Mucosa of gallbladder (tissue), 1 donor: ENCODE measurements at places on chromosomes 1 and 21. TPM values are rescaled to one million over a fixed set of nuclear protein-coding genes. Genes with fewer than 3 reads are reported as not detected.

DNA sequence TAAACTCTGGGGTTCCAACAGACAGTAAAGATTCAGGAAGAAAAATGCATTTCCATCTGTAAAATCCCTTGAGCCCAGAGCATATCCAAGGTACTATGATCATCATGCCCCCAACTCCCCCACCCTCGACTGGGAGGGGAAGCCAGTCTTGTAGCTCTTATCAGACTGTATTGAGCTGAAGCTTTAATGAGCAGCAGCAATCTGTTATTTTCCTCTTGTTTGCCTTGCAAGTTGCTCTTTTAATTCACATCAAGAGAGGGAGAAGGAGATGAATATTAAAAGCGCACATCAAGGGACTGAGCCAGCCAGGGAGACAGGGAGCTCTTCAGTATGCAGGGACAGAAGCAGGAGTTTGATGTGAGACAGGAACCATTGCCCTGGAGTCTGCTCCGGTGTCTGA is 52.5 kb upstream of the KCNA3 start:
- no peak for DNase-seq

DNA sequence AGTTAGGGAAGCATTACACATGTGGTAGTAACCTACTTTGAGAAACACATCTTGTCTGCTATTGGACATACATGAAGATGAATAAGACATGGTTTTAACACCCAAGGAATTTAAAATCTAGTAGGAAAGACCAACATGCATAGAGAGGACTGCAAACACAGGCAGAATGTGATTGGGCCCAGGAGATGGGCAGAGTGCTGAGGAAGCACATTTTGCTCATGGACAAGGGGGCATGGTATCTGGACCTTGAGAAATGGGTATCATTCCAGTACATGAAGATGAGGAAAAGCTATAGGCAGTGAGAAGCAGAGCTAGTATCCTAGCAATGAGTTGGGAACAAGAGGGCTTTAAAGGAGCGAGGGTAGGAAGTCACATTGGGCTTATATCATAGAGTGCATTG is 142.7 kb downstream of the SPATA46 start:
- no peak for DNase-seq

The TRIM58 gene
- total RNA-seq: 0.66 TPM

The CHIA gene
- total RNA-seq: 0.23 TPM

The PODN gene
- total RNA-seq: 250 TPM

DNA sequence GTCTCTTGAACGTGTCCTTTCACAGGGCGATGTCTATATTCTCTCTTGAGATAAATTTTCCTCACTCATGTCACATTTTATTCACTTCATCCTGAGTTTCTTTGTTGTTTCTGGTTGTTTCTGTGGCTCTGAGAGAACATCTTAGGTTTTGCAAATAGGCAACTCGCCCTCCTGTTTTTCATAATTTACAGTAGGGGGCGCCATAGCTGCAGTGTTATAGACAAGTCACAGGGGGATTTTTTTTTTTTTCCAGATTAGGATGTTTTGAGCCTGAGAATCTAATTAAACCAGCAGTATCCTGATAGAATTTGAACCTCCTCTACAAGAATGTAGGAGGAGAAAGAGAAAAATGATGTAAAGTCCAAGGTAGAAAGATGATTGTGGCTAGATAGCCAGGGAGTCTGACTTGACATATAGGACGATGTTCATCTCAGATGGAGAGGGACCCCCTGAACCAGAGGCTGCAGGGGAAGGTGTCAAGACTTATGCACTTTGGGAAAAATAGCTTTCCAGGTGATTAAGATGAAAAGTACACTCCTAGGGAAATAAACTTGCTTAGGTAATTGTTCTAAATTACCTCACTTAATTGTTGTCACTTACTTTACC is 76.3 kb downstream of the ZP4 start:
- DNase-seq: no peak

DNA sequence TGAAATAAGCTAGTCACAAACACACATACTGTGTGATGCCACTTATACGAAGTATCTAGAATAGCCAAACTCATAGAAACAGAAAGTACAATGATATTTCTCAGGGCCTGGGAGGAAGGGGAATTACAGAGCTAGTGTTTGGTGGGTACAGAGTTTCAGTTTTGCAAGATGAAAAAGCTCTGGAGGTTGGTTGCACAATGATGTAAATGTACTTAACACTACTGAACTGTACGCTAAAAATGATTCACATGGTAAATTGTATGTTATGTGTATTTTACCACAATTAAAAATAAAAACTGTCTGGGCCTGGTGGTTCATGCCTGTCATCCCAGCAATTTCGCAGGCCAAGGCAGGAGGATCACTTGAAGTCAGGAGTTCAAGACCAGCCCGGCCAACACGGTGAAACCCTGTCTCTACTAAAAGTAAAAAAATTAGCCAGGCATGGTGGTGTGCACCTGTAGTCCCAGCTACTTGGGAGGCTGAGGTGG is 15.3 kb upstream of the FHAD1 start:
- no peak for DNase-seq

DNA sequence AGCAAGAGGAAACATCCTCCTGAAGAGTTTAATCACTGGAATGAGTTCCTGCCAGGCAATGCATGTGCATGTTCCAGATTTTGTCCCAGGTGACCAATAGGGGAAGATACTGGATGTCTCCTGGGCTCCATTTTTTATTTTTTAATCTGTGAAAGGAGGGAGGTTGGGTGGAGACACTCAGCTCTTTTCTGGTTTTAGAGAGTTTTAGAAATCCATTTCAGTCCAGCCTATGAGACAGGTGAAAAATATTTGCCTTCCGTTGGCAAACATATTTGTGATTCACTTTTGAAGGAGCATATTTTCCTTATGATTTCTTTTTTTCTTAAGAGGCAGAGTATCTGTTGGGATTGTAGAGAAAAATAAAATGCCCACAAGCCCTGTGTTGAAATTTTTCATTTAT is 70.7 kb downstream of the ABCA4 start:
- no peak for DNase-seq

DNA sequence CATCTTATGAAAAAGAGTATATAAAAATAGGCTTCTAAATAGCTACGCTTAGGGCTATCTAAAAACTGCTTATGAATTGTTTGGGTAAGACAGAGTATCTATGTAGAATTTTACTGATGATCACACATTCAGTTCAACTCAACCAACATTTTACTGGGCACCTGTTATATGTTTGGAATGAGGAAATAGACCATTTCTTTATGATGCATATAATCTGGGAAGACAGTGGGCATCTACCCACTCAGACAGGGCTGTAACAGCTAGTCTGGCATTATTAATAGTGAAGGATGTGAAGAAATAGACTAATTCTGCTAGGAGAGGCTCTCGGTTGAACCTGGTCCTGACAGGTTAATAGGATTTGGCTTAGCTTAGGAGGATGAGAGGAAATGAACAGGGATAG is 56.9 kb downstream of the TIAM1 start:
- DNase-seq: no peak

- DNase-seq: no peak
Observed at GRCh38 chr1:223557130-223557475, 108.4 kb downstream of the CAPN8 start.

DNA sequence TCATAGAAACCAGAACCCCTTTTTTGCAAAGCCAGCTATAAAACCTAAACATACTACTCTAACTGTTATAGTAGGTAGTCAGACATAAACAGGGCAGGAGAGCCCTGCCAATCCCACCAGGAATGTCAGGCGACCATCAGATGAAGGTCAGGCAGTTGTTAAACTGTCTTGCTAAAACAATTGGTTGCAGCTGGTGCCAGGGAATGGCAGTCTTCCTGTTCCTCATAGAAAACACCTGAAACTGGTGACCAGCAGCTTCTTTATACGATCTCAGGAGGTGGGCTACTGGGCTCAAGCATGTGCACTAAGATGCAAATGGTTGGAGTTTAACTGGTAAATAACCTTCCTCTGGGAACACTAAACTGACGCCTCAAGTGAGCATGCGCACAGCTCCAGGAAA is 224.1 kb downstream of the COL11A1 start:
- DNase-seq: no peak

The SH3D21 gene
- 12.1 TPM for total RNA-seq

- no peak for DNase-seq
Observed at GRCh38 chr21:34640858-34641257, 25.9 kb upstream of the RCAN1 start.

- no peak for DNase-seq
Observed at GRCh38 chr1:43851561-43852338, 81.9 kb upstream of the ARTN start.

The FAM3B gene
- total RNA-seq: 43.1 TPM

DNA sequence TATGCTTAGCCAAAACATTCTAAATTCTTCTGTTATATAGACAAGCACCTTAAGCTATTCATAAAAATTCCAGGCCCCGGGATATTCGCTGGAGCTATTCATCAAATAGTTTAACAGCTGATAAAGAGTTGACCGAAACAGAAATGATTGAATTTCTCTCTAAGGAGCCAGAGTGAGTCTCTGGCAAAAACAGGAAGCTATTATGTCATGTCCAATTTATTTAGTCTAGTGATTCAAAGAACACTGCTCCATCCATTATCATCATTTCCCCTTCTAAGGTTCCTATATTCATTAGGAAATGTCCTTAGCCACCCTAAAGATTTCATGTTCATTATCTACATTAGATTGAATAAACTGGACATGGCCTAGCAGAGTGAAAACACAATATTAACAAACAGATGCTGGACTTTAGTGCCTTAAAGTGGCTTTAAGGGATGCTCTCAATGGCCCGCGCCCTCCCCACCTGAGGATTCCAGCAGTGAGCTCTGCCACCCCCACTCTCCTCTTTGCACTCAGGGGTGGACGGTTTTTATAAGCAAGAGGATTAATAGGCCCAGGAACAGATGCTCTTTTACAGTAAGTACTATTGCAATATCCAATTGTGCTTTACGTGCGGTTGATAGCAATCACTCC is 122.1 kb upstream of the RGS1 start:
- DNase-seq: no peak

The ZNF124 gene
- total RNA-seq: 34.2 TPM

- DNase-seq: no peak
Observed at GRCh38 chr1:27342778-27343638, 1.2 kb downstream of the SYTL1 start.

The PRAMEF7 gene
- not detected for total RNA-seq

- no peak for DNase-seq
Observed at GRCh38 chr1:68624233-68624632, 127.4 kb upstream of the DEPDC1 start.

DNA sequence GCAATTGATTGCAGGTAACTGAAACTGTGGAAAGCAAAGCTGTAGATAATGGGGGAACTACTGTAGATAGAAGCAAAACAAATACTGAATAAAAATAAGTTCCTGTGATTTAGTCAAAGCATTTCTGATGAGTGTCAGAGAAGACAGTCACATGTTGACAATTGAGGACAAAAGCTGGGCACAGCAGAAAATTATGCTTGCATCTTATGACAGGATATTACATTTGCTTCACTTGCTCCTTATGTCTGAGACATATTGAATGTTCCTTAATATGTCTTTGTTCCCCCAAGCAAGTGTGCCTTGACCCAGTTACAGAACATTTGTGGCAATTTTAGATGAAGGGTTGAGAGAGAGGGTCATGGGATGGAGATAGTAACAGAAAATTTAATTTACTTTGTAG is 526.0 kb upstream of the B3GALT2 start:
- DNase-seq: no peak

The FAM110D gene
- 2.8 TPM for total RNA-seq

The TPTE gene
- total RNA-seq: not detected

DNA sequence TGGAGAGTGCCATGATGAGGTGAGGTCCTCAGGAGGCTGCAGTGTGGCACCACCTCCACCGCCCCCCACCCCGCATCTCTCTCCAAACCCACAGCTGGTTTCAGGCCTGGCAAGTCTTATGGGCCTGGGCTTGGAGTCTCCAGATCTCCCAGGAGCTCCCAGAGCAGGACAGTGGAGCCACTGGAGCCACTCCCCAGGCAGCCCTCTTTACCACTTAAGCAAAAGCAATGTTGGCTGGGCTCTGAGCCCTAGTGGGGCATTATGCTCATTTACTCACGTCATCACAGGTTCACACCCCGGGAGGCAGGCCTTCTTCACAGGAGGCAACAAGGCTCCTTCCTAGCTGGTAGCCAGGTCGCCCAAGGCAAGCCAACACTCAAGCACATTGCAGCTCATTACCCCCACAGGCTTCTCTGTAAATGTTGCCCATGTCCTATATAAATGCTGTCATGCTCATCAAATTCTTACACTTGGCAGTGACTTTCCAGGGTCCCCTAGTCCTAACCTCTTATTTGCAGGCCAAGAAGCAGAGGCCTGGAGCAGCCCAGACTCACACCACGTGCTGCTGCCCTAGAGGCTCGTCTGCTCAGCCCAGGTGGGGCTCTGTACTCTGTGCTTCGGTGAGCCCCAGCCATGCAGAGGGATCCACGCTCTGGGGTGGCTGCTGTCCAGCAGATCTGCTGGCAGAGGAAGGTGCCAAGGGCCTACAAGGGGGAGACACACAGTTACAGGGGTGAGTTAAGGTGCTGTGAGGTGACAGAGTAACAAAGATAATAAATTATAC is 459.3 kb downstream of the MATN1 start:
- no peak for DNase-seq

DNA sequence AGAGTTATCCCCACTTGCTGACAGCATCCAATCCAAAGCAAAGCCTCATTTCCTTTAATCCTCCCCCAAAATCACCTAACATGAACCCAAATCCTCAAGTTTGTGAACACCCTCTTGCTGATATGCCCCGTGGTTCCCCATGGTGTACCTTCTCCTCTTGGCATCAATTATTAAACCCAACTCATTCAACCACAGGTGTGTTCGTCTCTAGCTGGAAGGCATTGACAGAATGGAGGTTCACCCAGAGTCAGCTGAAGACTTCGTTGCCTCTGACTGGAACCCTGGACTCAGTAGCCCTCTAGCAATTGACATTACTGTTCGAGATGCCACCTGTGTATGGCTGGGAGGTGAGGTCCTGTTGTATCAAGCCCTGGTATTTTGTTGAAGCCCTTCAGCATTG is 22.8 kb downstream of the SLC30A10 start:
- no peak for DNase-seq

The RAB3B gene
- 38.3 TPM for total RNA-seq

The NBPF10 gene
- 3.9 TPM for total RNA-seq

The ERO1B gene
- total RNA-seq: 62.1 TPM

DNA sequence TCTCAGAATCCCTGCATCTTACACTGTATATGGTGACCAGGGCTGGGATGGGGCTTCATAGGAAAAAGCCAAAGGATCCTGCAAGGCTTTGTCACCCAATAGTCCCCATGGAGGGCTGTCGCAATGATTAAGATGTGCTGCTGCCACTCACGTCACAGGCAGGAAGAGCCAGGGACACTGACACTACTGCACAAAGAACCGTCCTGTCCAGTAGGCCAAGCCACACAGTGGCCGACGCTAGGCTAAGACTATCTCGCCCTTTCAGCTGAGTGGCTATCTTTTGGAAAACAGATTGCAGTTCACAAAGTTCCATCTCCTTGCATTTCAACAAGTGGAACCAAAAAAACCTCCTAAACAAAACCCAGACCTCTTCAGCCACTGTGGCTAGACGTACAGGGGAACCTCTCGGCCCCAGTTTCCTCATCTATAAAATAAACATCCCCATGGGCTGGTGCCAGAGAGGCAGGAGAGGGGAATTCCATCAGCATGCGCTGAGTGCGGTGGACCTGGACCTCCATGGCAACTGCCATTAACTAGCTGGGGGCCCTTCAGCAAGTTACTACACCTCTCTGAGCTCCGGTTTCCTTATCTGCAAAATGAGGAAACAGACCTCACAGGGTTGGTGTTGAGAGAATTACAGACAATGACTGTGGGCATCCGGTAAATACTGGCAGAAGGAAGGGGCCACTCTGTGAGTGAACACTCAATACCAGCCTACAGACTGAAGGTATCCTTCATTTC is 8.7 kb downstream of the CAPZB start:
- DNase-seq: no peak

GRCh38 chr1:67171978-67172377 is 5.7 kb downstream of the IL23R start:
- no peak for DNase-seq
